Adipocyte (in vitro differentiated cells): ENCODE measurements at places on chromosomes 16 and 17.

DNA sequence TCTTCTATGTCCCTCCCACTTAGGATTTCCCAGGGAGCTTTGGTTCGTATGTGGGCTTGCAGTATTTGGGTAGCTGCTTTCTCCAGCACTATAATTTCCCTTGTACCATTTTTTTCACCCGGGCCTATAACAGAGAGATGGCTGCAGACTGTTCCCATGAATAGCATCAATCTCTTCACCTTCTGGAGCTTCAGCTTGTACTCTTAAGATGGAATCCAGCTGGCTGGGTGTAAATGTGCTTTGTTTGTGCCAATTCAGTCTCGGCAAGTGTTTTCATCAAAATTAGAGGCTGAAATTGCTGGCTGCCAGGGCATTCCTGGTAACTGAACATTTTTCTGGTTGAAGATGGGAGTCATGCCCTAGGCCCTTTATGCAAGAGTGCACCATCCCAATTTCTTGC lies 12.2 kb upstream of the CPD start:
- no peak for DNase-seq

- DNase-seq: no peak
Measured at GRCh38 chr16:79463841-79464240, 136.7 kb downstream of the MAF start.

DNA sequence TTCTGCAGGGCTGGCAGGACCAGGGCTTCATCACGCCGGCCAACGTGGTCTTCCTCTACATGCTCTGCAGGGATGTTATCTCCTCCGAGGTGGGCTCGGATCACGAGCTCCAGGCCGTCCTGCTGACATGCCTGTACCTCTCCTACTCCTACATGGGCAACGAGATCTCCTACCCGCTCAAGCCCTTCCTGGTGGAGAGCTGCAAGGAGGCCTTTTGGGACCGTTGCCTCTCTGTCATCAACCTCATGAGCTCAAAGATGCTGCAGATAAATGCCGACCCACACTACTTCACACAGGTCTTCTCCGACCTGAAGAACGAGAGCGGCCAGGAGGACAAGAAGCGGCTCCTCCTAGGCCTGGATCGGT lies 1.4 kb downstream of the CDK5R1 start:
- no peak for DNase-seq

- DNase-seq: peak; percentile 25
Measured at GRCh38 chr17:30921544-30922196, at the start of gene ADAP2. Gene ADAP2 (plus strand): TSS chr17:30921945. CDS start chr17:30922015, 70 bp downstream.

- DNase-seq: no peak
Measured at GRCh38 chr16:6104428-6104827, 1006.8 kb upstream of the EEF2KMT start.

- DNase-seq: no peak
Measured at GRCh38 chr17:48615047-48615962, at the start of gene HOXB8. Gene HOXB8 (minus strand): TSS chr17:48615292. CDS start chr17:48614704, 588 bp downstream.

GRCh38 chr16:3938843-3939624 lies 58.5 kb upstream of the CREBBP start:
- peak; percentile 88 for DNase-seq

- DNase-seq: no peak
Measured at GRCh38 chr16:49597796-49598195, 224.2 kb downstream of the C16orf78 start.

DNA sequence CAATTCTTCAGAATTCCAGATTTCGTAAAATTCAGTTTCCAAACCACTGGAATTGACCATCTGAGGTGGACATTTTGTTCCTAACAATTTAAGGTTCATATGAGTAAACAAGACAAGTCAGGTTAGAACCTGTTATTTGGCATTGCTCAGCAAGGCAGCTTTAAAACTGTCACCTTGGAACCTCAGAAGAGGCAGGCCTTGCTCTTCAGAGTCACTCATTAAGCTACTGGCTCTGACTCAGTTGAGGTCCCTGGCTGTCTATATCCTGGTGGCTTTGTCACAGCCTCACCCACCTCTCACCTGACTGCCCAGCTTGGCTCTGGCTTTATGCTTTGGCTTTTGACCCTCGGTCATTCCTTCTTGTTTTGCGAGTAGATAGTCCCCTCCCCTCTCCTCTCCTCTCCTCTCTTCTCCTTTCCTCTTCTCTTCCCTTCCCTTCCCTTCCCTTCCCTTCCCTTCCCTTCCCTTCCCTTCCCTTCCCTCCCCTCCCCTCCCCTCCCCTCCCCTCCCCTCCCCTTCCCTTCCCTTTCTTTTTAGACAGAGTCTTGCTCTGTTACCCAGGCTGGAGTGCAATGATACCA lies 238.4 kb downstream of the SHISA9 start:
- DNase-seq: no peak

- peak; percentile 78 for DNase-seq
Measured at GRCh38 chr17:77420804-77421629, 280.2 kb downstream of the SEC14L1 start.

GRCh38 chr17:34436607-34437006 lies 73.6 kb upstream of the CCL1 start:
- no peak for DNase-seq

GRCh38 chr16:4982056-4982867 lies 24.1 kb downstream of the SEC14L5 start:
- DNase-seq: no peak

GRCh38 chr17:76027159-76027839 lies at the start of gene EVPL:
Gene EVPL (minus strand): TSS chr17:76027306. CDS start chr17:76027198, 108 bp downstream.
- no peak for DNase-seq

DNA sequence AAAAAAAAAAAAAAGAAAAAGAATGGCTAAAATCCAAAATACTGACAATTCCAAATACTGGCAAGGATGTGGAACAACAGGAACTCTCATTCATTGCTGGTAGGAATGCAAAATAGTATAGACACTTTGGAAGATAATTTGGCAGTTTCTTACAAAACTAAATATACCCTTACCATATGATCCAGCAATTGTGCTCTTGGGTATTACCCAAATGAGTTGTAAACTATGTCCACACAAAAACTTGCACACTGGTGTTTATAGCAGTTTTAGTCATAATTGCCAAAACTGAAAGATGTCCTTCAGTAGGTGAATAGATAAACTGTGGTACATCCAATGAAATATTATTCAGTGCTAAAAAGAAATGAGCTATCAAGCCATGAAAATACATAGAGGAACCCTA lies 8.5 kb upstream of the MEIOC start:
- no peak for DNase-seq

- peak; percentile 69 for DNase-seq
Measured at GRCh38 chr17:82065193-82065637, 389 bp downstream of the DUS1L start.

GRCh38 chr17:35878361-35878760 lies 1.8 kb downstream of the CCL5 start:
- DNase-seq: no peak

DNA sequence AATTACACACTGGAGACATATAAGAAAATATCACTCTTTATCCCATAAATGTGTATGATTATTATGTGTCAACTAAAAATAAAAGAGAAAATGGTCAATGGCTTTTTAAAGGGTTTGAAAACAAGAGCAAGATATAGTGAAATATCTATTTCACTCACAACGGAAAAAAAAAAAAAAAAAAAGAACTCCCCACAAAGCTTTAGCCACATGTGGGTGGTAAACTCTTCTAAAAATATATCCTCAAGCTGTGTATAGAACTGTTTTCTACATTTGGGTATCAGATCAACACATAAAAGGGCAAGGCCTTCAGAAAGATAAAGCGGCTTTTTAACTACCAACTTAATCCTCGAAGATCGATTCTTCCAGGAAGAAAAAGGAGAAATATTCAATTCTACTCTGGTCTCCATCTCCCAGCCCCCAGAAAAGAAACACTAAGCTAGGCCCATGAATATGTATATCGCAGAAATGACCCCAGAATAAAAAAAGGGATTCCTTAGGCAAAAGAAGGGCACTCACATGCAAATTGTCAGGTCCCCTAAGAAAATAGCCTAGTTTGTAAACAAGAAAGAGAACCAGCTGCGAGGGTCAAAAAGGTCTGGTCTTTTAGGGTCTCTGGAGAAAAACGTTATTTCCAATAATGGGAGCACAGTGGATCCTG lies 4.4 kb downstream of the LITAF start:
- DNase-seq: no peak

- DNase-seq: no peak
Measured at GRCh38 chr16:67210069-67210937, 11.4 kb downstream of the ELMO3 start.

GRCh38 chr16:20906341-20907255 lies 6.0 kb downstream of the LYRM1 start:
- DNase-seq: peak; percentile 92

GRCh38 chr17:78739331-78739931 lies 42.6 kb downstream of the CYTH1 start:
- DNase-seq: no peak

DNA sequence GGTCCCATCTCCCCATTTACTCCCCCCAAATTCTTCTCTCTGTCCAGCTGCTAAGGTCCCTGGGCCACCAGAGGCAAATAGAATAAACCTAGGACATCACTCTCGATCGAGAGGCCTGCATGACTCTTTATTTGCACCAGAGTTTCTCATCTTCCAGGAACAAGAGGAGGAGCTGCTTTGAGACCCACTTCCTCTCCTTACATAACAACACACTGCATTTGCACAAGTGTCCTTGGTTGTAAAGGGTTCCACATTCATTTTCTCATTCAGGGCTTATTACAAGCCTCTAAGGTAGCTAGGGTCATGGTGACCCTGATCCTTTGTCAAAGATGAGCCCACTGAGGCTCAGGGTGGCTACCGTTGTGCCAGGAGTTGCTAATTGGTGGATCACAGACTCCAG lies 38.1 kb upstream of the RHOT1 start:
- DNase-seq: no peak

DNA sequence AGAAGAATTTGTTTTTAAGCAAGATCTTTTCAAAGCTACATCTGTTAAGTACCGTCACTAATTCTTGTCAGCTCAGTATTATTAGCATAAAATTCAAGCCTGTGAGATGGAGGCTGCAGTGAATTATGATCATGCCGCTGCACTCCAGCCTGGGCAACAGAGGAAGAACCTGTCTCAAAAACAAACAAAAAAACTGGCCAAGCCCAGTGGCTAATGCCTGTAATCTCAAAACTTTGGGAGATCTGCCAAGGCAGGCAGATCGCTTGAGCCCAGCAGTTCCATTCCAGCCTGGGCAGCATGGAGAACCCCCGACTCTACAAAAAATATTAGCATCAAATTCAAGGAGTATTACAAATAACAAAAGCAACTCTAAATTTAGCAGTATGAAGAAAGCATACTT lies 88.0 kb downstream of the STXBP4 start:
- no peak for DNase-seq

- DNase-seq: no peak
Measured at GRCh38 chr16:59249011-59249410, 514.9 kb upstream of the GOT2 start.

DNA sequence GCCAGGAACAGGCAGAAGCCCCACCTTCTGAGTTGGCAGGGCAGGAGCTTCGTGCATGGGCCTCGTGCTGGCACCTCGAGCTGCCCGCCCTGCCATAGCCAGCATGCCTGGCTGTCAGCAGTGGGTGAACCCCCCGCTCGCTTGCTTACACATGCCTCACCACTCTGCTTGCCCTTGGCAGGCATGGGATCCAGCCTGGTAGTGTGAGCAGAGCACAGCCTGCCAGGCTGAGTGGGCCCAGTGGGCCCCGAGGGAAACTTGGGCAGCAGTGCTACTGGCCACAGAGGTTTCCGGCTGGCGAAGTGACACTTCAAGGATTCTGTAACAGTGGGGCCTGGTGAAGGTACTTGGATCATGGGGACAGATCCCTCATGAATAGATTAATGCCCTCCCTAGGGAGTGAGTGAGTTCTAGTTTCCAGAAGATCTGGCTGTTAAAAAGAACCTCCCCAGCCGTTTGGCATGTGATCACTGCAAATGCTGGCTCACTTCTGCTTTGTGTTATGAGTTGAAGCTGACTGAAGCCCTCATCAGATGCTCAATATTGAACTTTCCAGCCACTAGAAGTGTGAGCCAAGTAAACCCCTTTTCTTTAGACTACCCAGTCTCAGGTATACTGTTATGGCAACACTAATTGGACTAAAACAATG lies 114.7 kb downstream of the BCAS3 start:
- DNase-seq: no peak

GRCh38 chr16:74734361-74735161 lies 33.9 kb upstream of the MLKL start:
- peak; percentile 15 for DNase-seq

GRCh38 chr16:68286153-68287074 lies 22.1 kb downstream of the SLC7A6 start:
- DNase-seq: no peak

DNA sequence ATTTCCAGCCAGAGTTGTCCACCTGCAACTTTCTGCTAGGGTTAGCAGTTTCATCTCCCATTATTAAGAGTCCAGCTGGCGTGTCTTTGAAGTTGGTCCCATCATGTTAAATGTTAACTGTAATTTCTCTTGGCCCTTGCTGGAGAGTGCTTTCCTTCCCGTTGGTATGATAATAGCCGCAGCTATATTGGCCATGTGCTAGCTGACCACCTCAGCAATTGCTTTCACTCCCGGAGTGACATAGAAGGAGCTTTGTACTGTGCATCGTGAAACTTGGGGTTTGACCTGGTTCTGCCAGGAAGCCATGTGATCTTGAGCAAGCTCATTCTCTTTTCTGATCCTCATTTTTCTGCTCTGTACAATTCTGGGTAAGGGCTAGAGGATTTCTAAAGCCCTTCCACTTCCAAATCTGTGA lies 81.0 kb upstream of the TBX2 start:
- no peak for DNase-seq

GRCh38 chr17:82257473-82257872 lies 16.0 kb downstream of the CSNK1D start:
- DNase-seq: no peak

DNA sequence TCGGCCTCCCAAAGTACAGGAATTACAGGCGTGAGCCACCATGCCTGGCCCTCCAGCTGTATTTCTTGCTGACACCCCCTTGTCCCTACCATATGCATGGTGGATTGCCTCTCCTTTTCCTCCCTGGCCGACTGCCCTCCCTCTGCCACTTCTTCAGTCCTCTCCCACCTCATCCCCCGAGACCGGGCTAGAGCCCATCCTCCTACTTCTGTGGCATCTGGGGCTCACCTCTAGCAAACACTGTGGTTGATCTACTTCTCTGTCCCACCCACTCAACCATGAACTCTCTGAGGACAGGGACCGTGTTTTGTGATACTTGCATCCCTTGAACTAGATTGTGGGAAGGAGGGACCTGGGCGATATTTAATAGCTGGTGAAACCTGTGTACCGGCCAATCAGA lies 7.5 kb upstream of the AXIN2 start:
- DNase-seq: no peak

- DNase-seq: peak; percentile 82
Measured at GRCh38 chr17:81991684-81992305, 14.4 kb downstream of the ASPSCR1 start.

- no peak for DNase-seq
Measured at GRCh38 chr16:23920446-23920845, 84.7 kb downstream of the PRKCB start.

- DNase-seq: peak; percentile 45
Measured at GRCh38 chr17:75970011-75970523, 8.9 kb downstream of the ACOX1 start.

DNA sequence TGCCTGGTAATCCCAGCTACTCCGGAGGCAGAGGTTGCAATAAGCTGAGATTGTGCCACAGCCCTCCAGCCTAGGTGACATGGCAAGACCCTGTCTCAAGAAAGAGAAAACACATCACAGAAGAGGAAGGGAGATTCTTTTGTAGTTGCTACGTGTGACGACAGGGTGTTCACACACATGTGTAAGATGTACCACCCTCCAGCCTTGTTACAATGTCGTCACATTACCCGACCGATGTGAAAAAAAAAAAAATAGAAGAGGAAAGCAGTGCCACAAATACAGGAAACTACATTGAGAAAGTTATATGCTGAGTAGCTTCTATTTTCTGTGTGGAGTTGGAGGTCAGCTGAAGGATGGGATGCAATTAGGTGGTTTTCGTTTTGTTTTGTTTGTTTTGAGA lies 56.0 kb downstream of the CLUH start:
- DNase-seq: no peak
